ENCODE measurements at places on chromosomes 6 and 20.
A peak's percentile ranks its signal among the peaks of the same experiment; 100 is the strongest.

- DNase-seq: no peak
Observed at GRCh38 chr6:16397623-16398022, 159.2 kb downstream of the GMPR start.

GRCh38 chr6:85684133-85684808 is 41.6 kb upstream of the SYNCRIP start:
- DNase-seq: no peak

DNA sequence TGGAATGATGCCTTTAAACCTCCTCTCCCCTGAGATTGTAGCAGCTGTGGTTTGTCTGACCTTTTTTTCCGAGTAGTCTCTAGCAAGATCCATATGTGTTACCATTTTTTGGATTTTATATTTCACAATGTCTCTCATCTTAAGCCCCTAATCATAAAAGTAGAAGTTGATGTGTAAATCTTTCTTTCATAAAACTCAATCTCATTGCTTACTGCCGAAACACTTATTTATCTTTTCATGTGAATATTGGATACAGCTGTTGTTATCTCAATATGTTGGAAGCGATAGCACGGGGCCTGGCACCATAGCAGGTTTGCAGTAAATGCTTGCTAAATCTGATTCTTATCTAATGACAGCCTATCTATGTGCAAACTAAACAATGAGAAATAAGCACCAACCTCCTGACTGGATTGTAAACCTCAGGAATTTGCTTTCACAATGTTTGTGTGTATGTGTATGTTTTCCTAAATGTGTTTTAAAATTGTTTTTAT is 14.2 kb downstream of the SMPDL3A start:
- DNase-seq: no peak

GRCh38 chr20:24983896-24984295 is 8.7 kb downstream of the APMAP start:
- DNase-seq: no peak

DNA sequence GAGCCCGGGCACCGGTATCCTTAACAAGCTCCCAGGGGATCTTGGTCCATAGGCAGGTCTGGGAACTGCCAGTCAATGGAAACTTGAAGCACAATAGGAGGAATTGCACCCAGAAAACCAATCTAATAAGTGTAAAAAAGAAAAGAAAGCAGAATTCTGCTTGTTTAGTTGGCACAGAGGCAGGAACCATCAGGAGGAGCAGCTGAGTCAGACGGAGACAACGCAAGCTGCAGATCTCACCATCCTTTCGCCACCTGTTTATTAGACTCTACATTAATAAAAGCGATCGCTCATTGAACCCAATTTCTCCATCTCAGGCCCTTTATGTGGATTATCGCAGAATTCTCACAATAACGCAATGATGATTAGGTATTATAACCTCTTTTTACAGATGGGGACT is 9.8 kb downstream of the ZFP64 start:
- DNase-seq: no peak

- no peak for DNase-seq
Observed at GRCh38 chr6:72365773-72366172, 256.1 kb upstream of the KCNQ5 start.

- no peak for DNase-seq
Observed at GRCh38 chr6:138576313-138576712, 77.0 kb upstream of the NHSL1 start.

- no peak for DNase-seq
Observed at GRCh38 chr6:3825851-3826581, 23.2 kb upstream of the FAM50B start.

GRCh38 chr6:152948150-152948768 is 34.6 kb downstream of the FBXO5 start:
- DNase-seq: no peak

- no peak for DNase-seq
Observed at GRCh38 chr6:63526931-63527330, 45.3 kb upstream of the LOC128125822 start.

GRCh38 chr6:21663966-21664313 is 70.4 kb downstream of the SOX4 start:
- no peak for DNase-seq

DNA sequence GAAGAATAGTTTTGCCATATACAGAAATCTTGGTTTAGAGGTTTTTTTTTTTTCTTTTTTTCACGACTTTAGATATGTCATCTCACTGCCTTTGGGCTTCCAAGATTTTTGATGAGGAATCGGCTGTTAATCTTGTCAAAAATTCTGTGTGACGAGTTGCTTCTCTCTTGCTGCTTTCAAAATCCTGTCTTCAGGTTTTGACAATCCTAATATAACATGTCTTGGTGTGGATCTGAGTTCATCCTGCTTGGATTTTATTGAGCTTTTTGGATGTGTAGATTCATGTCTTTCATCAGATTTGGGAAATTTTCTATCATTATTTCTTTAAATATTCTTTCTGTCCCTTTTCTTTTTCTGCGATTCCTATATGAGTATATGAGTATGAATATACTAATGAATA is 61.1 kb downstream of the PLCG1 start:
- DNase-seq: no peak

- peak; percentile 77 for DNase-seq
Observed at GRCh38 chr6:25962149-25963127, at the start of gene TRIM38. TSS of gene TRIM38 (plus strand) at chr6:25962802. CDS start at chr6:25966523, 3,721 bp downstream.

- DNase-seq: no peak
Observed at GRCh38 chr6:121055572-121056163, 278.6 kb downstream of the TBC1D32 start.

GRCh38 chr20:20580139-20580538 is 132.3 kb downstream of the RALGAPA2 start:
- DNase-seq: no peak

DNA sequence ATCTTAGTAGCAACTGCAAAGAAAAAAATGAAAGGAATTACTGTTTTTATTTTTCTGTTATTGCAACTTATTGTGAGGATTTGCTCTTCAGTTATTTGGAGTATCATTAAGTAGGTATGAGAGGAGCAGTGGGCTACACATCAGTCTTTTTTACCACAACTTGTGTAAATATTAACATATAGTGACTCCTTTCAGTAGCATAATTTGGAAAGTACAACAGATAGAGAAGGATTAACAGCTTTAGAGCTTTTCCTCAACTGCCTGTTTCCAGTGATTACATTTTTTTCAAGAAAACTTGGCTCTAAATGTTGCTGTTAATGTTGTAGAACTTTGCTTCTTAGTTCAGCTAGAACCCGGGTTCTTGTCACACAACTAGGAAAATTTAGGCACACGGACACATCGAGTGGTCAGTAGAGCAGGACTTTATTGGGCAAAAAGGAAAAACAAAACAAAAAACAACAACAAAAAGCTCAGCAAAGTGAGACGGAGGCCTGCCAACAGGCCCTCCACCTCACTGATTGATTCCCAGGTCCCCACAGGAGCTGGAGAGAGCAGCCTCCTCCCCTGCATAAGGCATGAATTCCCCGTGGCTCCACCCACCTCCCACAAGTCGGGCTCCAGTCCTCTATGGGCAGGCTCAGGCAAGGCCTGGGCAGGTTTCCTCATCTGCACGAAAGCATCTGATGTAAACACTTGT is 75.1 kb downstream of the ADGRG6 start:
- no peak for DNase-seq

DNA sequence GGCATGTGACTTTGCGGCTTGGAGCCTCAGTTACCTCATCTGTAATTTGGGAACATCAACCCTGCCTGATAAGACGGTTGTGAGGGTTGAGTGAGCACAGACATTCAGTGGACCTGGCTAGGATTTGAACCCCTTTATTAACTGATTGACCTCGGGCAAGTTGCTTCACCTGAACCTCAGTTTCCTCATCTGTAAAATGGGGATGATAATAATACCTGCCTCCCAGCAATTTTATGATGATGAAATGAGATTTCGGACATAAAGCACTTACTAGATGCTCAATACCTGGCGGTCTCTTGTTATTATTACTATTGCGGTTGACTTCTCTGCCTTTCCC is 51.5 kb downstream of the CEBPB start:
- no peak for DNase-seq

- no peak for DNase-seq
Observed at GRCh38 chr20:23039136-23039875, 4.2 kb downstream of the SSTR4 start.

- DNase-seq: no peak
Observed at GRCh38 chr20:60013296-60014139, 55.3 kb downstream of the CDH26 start.

- no peak for DNase-seq
Observed at GRCh38 chr6:13472976-13473767, 14.2 kb downstream of the GFOD1 start.

GRCh38 chr6:80932359-80932758 is 820.1 kb downstream of the TENT5A start:
- DNase-seq: no peak

DNA sequence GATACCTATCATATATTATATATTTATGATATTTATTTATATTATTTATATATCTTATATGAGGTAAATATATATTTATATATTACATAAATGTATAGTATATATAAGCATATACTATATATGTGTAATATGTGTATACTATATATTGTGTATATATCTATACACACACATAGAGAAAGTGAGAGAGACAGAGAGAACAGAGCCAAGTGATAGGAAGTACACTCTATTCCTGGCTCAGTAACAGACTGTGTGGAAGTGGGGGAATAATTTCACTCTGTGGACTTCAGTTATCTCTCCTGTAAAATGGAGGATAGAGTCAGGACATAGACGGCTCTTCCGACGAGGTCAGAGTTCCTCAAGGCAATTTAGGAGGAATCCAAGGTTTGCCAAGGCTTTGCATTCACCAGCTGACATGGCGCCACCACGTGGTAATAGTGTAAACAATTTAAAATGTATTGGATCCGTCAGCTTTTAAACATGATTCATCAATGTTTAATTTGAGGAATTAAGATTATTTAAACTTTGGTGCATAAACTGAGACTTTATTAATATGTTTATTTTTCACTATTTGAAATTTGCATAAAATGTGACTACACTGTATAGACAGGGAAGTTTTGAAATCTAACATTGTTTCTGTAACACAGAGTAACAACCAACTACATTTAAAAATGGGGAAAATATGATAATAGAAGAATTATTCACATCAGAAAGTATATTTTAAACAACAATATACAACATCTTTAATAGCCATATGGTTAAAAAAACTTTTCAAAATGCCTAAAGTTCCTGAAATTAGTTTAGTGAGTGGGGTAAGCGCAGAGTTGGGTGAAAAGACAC is 75.4 kb upstream of the TMEM244 start:
- DNase-seq: no peak

DNA sequence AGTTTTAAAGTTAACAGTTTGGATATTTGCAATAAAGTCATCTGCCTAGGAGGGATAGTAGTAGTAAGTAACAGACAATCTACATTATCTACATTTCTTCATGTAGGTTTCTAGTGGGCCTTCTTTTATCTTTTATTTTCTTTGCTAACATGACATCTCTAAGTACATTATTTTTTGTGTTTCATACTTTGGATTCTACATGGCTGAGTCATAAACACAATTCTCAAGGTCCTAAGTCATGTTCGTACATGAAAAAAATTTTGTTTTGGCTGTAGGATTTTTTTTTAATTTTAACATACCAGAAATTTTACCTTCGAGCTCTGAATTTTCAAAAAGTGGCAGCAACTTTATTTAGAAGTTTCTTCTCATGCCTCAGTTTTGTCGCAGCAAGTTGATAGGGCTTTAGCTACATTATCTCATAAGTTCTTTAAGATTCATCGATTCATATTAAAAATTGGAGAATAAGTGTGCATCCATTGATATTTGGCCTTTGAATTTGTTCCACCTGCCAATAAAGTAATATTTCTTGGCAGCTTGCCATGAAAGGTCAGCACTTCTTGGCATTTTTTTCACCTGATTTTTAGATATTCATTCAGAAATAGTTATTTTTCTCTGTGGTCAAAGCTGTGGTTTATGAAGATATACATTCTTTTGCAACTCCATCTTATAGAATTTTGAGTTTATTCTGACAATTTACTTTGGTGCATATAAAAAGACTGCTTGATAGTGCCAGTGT is 146.2 kb downstream of the GRIK2 start:
- no peak for DNase-seq

- DNase-seq: no peak
Observed at GRCh38 chr20:32527447-32528055, 57.6 kb downstream of the NOL4L start.

DNA sequence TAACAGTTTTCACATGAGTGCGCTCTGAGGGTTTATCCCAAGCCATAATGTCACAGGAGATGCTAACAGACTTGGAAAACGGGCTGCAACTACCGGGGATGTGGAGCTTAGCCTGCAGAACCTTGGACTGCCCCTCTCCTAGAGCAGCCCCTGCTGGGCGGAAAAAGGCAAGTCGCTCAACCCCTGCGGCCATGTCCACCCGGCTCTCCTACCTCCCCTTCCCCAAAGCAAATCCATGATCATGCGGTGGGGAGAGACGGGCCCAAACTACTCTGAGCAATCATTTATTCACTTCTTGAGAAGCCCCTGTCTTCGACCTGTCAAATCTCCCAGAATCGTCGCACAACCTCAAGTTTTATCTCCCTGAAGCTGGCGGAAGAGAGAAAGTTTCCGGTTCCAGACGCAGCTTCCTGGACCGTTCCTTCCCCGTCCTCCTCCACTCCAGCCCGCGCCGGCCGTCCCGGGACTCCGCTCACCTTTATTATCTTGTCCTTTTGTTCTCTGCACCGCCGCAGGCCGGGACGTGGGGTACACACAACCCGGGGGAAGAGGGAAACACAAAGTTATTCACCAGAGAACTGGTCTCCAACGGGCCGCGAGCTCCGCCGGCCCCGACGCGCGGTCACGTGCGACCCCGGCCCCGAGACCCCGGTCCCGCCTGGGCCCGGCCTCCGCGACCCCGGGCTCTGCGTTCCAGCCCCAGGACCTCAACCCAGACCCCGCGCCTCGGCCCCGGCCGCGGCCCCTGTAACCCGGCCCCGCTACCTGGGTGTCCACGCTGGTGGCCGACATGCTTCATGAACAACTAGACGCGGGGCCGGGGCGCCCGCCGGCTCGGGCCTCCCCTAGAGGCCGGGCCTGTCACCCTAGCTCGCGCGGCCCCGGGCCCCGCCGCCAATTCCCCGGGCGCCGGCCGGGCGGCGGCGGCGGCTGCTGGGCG is 560 bp downstream of the YTHDF1 start:
- no peak for DNase-seq

- DNase-seq: no peak
Observed at GRCh38 chr6:12801141-12801540, 84.6 kb downstream of the PHACTR1 start.

DNA sequence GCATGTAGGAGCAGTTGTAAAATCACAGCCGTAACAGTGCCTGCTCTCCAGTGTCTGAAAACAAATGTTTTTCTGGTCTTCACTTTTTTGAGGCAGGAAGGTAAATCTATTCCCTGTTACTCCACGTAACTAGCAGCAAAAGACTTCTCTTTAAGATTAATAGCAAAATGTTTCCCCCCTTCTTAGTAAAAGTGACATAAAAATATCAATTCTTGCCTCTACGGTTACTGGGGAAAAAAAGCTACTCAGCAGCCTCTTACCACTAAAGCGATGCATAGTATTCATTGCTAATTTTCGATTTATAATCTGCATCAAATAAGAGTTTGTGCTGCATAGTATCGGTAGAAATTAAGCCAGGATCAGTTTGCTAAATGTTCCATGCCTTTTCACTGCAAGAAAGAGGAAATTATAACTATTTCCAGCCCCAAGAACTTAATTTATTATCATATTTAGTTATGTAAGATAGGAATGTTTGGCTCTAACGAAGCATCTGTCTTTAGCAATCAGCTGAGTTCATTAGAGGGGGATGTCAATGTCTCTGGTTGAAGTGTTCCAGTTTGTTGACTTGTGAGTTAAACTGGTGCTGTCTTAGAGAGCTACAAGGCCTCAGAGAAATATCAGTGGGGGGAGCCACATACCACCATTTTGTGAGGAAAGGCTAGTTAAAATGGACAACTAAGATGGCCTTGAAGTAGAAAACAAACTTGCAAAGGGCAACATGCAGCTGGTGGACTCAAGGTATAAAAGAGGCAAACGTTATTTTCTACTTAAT is 617 bp upstream of the TSPYL1 start:
- DNase-seq: no peak

GRCh38 chr20:59318201-59318790 is 17.9 kb downstream of the EDN3 start:
- no peak for DNase-seq

Measured in effector memory CD4-positive, alpha-beta T cell (primary cell).